ENCODE measurements at places on chromosomes 4 and X.

GRCh38 chr4:181264893-181265292, 978.3 kb upstream of the TENM3 start:
- DNase-seq, result no peak

DNA sequence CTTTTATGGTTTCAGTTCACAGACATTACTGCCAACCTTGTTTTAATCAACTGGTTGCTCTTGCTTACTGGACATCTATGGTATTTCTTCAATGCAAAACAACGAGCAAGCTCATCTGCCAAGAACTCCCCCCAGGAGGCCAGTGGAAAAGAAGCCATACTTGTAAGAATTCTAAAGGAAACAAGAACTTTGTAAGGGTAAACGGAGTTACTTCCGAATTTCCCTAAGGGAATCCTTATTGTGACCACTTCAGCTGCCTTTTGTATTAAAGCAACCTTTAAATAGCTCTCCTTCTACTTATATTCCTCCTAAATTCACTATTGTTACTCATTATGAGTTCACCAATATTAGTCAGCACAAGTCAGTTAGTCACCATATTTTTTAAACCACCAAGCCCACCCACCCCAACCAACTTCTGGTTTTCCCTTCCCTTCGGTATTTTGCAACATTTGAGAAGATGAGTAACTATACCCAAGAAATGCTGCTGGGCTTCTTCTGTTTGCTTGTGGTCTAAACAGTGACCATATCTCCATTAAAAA, 602.8 kb upstream of the DIPK2B start:
- DNase-seq, result peak; percentile 73

DNA sequence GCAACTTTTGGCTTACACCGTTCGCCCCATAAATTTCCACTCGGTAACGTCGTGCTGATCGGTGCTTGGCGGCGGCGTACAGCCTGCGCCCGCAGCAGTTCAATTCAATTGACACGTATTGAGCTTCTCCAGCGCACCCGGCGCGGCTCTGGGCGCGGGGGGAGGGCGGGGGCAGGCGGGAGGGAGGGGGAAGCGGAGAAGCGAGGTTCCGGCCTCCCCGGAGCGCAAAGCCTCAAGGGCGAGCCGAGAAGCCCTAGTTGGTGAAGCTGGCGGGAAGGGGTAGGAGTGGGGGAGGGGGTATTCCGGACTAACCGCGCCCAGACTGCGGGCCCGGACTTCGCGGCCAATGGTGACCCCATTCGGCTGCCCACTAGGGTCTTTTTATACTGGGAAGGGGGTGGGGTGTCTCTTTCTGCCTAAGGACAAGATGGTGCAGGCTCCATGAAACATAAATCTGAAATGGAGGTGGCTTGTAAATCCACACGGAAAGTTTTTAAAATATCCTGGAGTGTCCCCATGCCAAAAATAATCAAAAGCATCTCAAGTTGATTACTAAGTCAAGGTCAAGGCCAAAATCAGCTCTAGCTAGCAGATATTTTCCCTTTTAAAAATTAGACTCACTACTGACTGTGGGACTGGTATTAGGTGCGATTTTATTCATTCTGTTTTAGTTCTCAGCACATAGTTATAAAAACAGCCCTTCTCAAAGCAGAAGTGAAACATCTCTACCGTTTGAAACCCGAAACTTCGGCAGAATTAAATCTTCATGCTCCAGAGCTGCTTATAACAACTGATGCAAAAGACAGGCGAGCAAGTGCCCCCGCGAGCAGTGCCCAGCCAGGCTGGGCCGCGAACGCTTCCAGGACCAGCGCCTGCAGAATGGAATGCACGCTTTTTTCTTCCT, 1.5 kb upstream of the BCOR start:
- peak; percentile 57 for DNase-seq

- DNase-seq, result no peak
These were observed 177.8 kb upstream of the IGFBP7 start for GRCh38 chr4:57287687-57288604.

- no peak for DNase-seq
These were observed 72.4 kb upstream of the TBL1X start for GRCh38 chrX:9392445-9392844.

GRCh38 chr4:23775694-23776093, 114.2 kb downstream of the PPARGC1A start:
- no peak for DNase-seq

GRCh38 chrX:25023908-25024307, 8.1 kb upstream of the ARX start:
- no peak for DNase-seq

- DNase-seq, result no peak
These were observed 443.3 kb upstream of the FAT1 start for GRCh38 chr4:187166886-187167512.

GRCh38 chr4:8392591-8393190, 47.8 kb downstream of the ACOX3 start:
- peak; percentile 2 for DNase-seq

GRCh38 chrX:119087121-119087520, 14.3 kb downstream of the CT47C1 start:
- no peak for DNase-seq

DNA sequence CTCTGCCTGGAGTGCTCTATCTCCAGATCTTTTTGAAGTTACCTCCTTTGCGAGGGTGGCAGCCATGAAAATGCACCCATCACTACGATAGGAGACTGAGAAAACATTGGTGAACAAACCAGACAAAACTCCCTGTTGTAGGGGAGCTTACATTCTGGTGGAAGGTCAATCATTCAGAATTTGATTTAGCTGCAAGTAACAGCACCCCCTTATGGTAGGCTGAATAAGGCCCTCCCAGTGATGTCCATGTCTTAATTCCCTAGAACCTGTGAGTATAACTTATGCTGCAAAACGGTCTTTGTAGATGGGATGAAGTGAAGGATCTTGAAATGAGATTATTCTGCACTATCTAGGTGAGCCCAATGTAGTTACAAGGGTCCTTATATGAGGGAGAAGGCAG, 5.6 kb upstream of the TEC start:
- DNase-seq, result peak; percentile 31

- no peak for DNase-seq
These were observed 43.4 kb downstream of the ZNF182 start for GRCh38 chrX:47960406-47960805.

DNA sequence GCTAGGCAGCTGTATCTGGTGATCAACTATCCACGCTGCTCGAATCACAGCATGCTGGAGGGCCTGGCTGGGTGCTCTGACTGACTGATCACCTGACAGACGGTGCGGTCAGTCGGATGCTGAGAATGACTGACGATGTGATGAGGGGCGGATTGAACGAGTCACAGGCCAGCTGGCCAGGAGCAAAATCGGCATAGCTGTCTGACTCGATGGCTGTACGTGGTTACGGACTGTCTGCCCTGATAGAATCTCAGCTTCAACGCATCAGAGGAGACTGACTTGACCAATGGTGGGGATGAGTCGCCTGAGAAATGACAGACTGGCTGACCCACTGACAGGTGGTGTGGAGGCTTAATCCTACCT, 1.0 kb upstream of the SUV39H1 start:
- no peak for DNase-seq

DNA sequence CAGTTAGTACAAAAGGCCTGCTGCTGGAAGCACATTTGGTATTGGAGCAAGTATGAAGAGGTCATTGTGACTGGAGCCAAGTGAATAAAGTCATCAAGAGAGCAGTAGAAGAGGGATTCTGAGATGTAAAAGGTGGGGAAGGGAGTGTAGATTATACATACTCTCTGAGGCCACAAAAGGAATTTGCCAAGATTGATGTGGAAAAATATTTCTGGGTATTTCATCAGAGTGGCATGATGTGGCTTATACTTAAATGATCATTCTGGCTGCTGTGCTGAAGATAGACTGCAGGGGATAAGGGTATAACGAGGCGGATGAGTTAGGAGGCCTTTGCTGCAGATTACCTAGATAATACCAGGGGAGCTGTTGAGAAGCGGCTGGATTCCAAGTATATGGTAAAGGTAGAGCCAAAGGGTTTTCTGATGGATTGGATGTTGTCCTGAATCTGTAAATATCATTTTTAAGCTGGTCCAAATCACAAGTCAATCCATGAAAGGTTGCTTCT, 231.8 kb upstream of the AGA start:
- peak; percentile 7 for DNase-seq

DNA sequence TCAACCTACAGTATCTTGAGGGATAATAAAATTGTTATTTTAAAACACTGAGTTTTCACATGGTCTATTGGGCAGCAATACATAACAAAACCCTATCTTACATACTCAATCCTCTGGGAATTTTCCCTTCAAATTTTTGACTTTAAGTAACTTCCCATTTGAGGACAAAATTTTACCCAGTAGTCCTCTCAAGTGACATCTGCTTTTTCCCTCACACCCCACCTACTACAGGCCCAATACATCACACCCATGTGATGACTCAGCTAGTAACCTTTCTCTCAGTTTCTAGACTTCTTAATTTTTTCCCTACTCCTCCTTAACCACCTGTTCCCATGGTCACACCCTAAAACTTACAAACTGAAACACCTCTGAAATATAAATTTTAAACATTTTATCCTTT, 12.2 kb upstream of the RAP1GDS1 start:
- DNase-seq, result no peak

GRCh38 chr4:126937846-126938422, 694.8 kb upstream of the INTU start:
- DNase-seq, result no peak

DNA sequence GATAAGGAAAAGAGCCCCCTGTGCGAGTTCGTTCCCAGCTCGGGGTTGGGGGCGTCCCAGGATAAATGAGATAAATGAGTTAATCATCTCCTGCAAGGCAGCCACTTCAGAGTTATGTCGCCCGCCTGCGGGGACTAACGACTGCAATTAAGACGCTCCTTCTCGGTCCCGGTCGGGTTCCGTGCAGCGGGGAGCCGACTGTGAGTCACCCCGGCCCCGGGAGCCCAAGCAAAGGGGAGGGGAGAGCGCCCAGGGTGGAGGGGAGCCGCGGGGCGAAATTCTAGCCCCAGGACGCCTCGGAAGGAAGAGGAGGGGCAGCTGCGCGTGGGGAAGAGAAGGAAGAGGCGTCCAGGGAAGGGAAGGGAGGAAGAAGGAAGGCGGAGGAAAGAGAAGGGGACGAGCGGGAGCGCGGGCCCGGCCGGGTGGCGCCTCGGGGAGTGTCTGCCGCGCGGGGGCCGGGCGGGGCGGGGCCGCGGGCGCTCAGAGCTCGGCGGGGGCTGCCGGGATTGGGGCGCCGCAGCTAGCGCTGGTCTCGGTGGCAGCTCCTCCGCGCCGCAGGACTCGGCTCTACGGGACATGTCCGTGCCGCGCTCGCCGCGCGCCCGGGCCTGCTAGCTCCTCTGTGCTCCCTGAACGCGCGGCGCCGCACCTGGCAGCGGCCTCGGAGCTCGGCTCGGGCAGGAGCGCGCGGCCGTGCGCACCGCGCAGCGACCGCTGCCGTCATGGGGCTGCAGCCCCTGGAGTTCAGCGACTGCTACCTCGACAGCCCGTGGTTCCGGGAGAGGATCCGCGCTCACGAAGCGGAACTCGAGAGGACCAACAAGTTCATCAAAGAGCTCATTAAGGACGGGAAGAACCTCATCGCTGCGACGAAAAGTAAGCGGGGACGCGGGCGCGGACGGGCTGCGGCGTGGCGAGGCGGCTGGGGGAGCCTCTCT, at the start of gene ARHGAP10:
Gene ARHGAP10 (plus strand): TSS at position 509 of the 938 bp plus-strand sequence. CDS start 214 bp downstream, at position 723.
- DNase-seq, result peak; percentile 93

- DNase-seq, result no peak
These were observed 459.7 kb downstream of the INPP4B start for GRCh38 chr4:142386449-142386848.

DNA sequence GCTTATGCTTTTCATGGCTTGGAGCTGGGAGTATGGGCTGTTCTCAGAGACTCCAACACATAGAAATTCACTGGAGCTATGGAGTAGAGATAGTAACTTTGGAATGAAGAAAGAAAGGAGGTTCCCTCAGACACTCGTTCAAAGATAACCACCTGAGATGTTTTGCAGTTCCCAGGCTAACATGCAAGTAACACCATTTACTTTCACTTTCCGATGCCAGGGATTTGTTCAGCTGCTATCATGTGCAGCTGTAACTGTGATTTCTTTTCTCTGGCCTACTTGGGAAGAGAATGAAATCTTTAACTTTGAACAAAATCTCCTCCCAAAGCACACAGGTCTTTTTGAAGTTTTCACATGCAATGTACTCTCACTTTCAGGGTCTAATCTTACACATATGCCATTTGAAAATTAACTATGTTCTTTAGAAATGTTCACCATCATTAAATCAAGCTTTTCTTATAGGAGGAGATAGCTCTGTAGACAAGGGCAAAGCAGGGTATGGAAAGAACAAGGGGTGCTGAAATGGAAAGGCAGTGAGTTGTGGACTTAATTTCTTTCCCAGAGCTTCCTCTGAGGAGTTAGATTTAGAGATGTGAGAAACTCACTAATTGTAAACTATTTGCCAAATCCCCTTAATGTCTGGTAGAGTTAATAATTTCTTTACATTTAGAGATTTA, 514.3 kb downstream of the PDHA2 start:
- DNase-seq, result peak; percentile 17

- peak; percentile 36 for DNase-seq
These were observed 561 bp downstream of the IRAK1 start for GRCh38 chrX:154019061-154019621.

DNA sequence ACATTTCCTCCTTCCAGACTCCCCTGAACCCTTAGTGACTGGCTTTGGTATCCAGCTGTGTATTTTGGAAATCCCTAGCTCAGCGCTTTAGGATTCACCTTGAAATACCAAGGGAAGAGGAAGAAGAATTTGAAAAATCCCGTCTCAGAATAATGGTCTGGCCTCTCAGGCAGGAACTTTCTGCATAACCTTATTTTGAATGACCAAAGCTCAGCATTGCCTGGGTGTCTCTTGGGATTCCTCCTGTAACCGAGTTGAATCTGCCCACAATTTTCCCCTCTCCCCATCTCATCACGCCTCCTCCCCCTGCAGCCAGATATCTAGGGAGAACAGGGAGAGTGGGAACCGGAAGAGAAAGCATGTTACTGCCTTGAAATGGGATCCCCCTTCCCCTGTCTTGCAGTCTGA, 116.2 kb downstream of the SMIM20 start:
- DNase-seq, result no peak

GRCh38 chr4:144384408-144384807, 243.9 kb upstream of the GYPA start:
- no peak for DNase-seq

- peak; percentile 94 for DNase-seq
These were observed 131.8 kb downstream of the GLRA3 start for GRCh38 chr4:174697202-174697601.

DNA sequence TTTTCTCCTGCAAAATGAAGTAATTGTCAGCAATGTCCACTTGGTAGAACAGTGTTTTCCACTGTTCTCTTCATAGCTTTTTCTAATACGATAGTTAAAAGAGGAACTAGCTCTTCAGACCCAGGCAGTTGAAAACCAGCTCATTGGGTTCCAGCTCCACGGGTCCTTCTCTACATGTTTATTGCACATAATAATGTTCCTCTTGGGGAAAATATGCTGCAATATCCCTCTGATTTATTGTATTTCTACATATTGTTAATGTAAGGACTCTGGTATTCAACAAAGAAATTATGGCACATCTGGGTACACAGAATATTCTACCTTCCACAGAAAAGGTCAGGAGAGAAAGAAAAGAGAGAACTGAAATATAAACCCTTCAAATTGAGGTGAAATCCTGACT, 473.4 kb downstream of the TRIML1 start:
- no peak for DNase-seq
